Mucosa of descending colon (tissue), 3 donors: ENCODE measurements at places on chromosomes 16 and 17. TPM values are rescaled to one million over a fixed set of nuclear protein-coding genes. Genes with fewer than 3 reads are reported as not detected.

DNA sequence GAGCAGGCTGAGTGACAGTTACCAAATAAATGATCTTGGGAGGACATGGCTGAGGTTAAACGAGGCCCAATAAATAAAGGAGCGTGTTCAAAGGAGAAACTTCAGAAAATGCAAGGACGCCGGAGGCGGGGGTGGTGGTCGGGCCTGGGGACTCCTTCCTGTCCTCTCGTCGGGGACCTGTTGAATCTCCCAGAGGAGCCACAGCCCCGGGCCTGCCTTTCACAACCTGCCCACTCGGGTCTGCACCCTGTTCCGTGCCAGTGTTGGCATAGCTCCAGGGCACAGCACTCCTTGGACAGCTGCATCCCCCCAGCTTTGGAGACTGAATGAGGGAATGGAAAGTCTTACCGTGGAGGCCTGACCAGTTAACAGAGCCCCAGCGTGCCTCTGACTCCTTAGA, 8.1 kb upstream of the TBX4 start:
- DNase-seq = no peak

TNP2 gene
- not detected for total RNA-seq

DNA sequence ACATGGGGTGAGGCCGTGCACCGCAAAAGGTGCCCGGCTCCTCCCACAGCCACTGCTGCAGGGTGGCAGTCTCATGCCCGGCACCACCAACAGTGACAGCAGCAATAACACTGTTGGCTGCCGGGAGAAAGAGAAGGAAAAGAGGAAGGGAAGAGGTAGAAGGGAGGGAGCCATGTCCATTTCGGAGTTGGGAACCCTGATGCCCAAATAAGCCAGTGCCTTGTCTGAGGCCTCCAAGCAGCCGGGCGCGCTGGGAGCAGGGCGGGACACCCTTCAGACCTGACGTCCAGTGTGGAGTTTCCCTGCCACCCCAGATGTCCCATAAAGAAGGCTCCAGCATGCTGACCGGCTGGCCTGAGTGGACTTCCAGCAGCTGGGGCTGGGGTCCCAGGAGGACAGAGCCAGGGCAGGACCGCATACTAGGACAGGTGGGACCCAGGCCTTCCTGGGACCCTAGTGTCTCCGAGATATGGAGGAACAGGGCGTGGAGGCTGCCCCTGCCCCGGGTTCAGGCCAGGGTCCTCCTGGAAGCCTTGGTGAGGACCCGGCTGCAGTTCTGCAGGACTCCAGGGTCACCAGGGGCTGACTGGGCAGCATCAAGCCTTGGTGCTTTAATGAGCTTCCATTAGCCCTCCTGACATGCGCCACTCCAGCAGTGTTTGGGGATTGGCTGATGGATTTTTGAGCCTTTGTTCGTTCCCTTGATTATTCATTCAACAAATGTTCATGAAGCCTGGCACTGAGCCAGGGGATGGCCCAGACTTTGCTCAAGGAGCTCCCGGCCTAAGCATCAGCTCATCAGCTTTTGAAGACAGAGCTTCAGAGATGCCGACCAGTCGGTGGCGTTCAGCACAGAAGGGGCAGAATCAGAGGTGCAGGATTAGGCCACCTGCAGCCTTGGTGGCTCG, 223.6 kb upstream of the CIBAR2 start:
- DNase-seq = peak; percentile 72

CHTF18 gene
- total RNA-seq = 11.9 TPM

MYH8 gene
- not detected for total RNA-seq

GRCh38 chr16:4218202-4218601, 23.7 kb downstream of the SRL start:
- DNase-seq = no peak

DNA sequence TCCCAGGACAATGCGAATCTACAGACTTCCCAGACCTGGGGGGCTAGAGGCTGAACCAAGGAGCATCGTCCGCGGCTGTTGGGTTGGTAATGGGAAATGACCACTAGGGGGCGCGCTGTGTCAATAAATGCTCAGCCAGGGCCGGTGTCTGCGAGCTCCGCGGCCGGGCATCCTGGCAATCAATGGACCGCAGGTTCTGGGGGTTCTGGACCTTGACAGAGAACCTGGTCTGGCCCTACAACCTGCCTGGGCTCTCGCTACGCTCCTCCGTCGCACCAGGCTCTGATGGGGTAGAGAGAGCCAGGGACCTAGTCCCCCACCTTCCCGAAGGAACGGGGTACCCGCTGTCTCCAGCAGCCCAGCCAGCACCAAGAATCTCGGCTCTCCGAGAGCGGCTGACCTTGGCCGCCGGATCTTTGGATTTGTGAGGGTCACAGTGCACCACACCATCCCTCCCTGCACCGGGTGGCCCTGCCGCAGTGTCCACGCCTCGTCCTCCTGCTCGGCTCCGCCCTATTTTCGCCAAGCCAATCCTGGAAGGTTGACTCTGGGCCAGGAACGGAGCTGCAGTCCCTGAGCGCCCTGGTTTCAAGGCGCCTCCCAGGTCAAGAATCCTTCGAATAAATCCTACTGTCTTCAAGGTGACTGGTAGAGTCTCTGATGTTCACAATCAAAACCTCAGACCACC, 20.4 kb upstream of the BEAN1 start:
- DNase-seq = peak; percentile 82

DNA sequence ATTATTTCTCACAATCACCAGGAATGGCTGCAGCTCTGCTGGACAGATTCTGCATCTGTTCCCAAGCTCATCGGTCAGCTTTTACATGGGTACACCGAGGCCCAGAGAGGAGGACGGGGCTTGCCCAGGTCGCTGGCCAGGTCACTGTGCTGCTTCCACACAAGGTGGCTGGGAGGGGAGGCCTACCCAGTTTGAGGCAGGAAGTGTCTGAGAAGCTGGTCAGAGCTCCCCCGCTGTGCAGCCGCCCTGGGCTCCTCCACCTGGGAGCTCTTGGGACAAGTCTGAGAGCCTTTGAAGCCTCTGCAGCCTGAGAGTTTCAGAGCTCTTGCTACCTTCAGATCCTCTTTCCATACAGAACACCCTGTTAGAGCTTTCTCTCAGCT, 143.3 kb downstream of the CLEC16A start:
- no peak for DNase-seq

GRCh38 chr16:10114409-10114808, 67.8 kb downstream of the GRIN2A start:
- DNase-seq = no peak

KCNJ2 gene
- 14.4 TPM for total RNA-seq

ZNF319 gene
- 7.3 TPM for total RNA-seq

- DNase-seq = no peak
Measured at GRCh38 chr17:80270836-80271235, 10.2 kb downstream of the RNF213 start.

- no peak for DNase-seq
Measured at GRCh38 chr16:17351441-17352035, 119.2 kb downstream of the XYLT1 start.

DNA sequence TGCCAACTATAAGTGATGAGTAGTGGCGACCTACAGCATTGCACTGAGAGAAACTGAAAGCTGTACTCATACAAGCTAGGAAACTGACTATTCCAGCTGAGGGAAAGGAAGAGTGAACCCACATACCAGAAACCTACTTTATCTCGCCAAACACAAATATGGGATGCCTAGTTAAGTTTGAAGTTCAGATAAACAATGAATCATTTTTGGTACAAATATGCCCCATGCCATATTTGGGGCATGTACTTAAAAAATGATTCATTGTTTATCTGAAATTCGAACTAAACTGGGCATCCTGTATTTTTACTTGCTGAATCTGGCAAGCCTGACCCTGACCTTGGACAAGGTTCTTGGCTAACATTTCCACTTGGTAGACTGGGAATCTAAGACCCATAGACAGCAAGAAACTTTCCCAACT, 527.8 kb upstream of the PSMD7 start:
- no peak for DNase-seq

DNA sequence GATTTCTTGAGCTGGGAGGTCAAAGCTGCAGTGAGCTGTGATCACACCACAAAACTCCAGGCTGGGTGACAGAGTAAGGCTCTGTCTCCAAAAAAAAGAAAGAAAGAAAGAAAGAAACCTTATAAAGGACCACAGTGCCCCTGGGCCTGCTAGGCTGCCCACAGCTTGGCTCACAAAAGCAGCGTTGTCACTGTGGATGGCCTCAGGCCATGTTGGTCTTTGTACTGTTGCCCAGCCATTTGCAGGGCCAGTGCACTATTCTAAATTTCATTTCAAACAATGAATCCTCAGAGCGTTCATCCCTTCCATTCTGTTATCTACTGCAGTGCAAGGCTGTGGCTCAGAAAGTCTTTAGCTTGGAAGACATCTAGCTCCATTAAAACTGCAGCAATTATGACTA, 208.4 kb downstream of the SLC39A11 start:
- DNase-seq = no peak

DNA sequence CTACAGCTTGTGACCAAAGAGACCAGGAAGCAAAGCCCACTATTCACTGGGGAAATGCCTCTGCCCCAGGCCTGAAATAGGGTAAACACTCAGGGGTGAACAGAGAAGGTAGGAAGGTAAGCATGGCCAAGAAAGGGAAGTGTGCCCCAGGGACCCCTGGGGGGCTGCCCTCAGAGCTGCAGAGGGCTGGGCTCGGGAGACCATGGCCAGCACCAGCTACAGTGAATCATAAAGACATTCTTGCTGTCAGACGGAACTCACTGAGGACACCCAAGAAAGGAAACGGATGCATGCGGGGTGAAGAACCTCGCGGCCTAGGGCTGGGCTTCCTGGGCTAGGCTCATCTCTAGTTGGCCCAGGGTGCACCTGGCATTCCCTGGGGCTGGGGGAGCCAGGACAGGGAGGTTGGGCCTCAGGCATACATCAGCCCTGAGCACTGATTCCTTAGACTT, 9.6 kb downstream of the HIC1 start:
- no peak for DNase-seq

DNA sequence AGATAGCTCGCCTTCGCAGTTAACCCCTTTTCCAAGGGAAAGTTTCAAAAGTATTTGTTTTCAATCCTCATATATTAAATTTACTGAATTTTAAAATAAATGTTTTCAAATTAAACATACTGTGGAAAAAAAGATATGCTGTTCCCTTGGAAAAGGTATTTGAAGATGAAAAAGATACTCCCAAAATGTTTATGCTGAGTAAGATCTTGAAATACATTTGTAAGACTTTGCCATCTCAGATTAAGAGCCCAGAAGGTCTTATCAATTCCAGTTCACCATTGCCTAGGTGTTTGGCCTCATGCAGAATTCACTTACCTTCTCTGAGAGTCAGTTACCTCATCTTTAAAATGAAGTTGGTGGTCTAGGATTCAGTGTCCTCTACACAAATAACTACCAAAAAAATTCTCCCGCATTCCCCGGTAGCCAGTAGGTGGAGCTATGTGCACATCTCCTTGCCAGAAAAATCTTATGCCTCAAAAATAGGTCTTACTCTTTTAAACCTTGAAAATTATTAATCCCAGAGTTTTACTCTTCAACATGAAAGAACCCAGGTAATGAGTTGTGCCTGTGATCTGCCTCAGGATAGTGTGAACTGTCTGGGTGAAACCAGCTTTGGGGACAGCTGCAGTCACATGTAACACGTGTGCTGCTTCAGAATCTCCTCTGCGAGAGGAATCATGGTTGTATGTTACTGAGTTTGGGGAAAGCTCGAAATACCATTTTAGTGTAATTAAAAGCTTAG, 178.3 kb downstream of the MRTFB start:
- peak; percentile 66 for DNase-seq

GRCh38 chr17:35489944-35490343, 41.4 kb upstream of the SLFN13 start:
- no peak for DNase-seq

DNA sequence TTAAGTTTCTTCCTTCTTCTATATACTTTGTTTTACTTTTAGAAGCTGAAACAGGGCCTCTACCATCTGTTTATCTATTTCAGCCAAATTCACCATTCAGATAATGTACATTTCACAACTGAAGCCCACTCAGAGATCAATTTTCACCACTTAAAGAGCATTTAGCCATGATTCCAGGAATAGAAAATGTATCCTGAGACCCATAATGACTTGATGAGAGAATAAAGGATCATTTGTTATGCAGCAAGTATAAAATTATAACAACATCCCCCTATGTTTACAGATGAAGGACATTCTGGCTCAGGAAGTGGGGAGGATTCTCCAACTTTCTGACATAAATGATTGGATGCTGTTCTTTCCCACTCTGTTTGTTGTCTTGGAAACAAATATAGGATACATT, 962.1 kb upstream of the EEF2KMT start:
- no peak for DNase-seq

GRCh38 chr17:72697602-72698146, 394.8 kb downstream of the SLC39A11 start:
- no peak for DNase-seq

- no peak for DNase-seq
Measured at GRCh38 chr17:63448655-63449054, 2.5 kb upstream of the CYB561 start.

GRCh38 chr17:29043539-29044145, 701 bp downstream of the PIPOX start:
- no peak for DNase-seq

- no peak for DNase-seq
Measured at GRCh38 chr17:58513267-58513964, 1.0 kb downstream of the MTMR4 start.

GRCh38 chr17:20302246-20302917, 165.0 kb downstream of the LGALS9B start:
- DNase-seq = no peak
